Stimulated activated CD4-positive, alpha-beta T cell treated with anti-CD3 and anti-CD28 coated beads, Interleukin-1b, Interleukin-23, amount 100 ng/mL, for 24 hours (primary cell): ENCODE measurements at places on chromosomes 4 and X.

DNA sequence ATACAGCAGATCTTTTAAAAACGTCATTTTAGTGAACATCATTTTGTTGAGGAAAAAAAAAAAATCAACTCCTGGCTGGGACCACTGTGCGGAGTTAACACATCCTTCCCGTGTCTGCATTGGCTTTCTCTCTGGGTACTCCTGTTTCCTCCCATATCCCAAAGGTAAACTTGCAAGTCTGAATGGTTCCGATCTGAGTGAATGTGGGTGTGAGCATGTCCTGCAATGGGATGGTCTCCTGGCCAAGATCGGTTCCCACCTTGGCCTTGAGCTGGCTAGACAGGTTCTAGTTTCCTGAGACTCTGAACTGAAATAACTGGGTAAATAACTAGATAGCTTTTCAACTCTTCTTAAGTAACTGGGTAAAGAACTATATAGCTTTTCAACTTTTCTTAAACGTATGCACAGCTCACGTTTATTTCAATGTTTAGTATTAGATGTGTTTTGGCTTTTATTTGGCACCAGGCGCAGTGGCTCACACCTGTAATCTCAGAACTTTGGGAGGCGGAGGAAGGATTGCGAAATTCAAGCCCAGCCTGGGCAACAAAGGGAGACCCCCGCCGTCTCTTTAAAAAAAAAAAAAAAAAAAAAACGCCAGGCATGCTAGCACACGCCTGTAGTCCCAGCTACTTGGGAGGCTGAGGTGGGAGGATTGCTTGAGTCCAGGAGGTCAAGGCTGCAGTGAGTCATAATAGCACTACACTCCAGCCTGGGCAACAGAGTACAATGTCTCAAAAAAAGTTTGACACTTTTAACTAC lies 14.0 kb downstream of the RBMX start:
- no peak for DNase-seq

- no peak for DNase-seq
These were observed 153.0 kb downstream of the ATOH1 start for GRCh38 chr4:93981594-93981993.

DNA sequence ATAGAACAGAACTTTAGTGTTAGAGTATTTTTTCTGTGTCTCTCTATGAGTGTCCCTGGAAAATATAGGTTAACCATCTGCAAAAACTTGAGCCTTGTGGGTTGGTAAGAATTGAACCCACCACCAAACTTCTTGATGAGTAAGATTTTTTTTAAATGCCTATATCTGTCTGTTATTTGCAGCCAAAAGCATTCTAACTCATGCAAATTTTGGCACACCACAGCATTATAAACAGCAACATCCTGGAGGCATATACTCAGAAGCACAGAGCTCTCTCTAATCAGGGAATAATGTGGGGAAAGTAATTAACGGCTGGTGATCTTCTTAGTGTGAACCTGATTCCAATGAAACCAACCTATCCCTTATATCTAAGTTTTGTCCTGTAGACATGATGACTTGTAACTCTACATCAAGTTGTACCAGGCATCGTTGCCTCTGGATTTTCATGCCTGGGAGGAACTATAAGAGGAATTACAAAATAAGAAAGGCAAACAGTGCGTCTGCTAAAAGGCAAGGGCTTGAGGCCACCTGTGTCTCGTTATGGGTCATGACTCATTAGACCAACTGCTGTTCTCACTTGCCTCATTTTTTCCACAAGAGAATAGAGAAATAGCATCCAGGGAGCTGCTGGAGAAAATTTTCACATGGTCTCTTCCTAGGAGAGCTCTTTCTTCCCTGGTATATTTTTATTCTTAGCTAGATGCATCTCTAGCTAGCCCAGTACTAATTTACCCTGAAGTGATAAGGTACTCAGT lies 202.4 kb downstream of the CHIC2 start:
- DNase-seq = no peak

GRCh38 chr4:128455480-128455879 lies 167.9 kb upstream of the PGRMC2 start:
- DNase-seq = no peak

DNA sequence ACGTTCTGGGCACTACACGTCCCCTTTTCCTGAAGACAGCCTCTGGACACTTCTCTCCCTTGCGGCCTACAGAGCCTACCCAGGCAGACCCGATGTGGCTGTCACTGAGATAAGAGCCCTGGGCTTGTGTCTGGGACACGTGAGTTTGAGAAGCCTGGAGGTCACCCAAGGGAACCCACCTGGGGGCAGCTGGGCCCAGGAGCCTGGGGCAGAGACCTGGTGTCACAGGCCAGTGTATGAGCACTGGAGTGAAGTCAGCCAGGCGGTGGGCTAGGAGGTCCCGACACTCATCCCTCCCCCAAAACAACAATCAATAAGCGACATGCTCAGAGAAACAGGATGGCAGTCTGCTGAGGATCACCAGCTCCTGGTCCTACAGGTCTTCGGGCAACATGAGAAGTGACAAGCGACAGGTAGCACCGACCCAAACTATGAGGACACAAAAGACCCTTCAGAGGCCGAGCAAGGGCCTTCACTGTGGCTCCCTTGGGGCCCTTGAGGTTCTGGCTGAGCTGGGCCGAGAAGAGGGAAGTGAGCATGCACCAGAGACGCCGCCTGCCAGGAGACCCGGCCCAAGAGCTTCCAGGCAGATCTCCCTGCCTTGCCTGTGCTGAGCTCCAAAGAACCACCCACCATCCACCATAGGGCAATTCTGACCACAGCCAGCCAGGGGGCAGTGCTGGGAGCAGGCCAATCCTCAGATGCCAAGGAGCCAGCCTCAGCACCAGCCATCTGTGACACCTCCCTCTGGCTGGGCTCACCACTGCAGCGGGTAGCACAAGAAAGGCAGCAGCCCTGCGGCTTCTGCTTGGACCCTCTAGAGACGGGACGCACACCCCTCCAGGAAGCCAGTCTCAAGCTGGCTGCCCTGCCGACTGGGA lies 11.0 kb upstream of the DUSP9 start:
- DNase-seq = no peak

DNA sequence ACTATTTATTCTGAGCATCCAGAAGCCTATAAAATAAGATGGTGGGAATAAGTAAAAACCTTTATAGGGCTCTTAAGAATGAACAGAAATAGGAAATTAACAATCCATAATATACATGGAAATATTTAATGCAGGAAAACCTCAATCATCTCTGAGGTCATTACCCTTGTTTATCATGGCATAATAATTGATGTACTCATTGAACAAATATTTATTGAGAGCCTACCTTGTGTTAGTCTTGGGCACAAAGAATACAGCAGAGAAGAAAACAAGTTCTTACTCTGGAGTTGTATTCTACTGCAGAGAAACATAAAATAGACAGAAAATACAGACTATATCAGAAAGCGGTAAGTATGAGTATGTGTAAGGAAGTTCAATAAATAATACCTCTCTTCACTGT lies 167.2 kb downstream of the COX18 start:
- no peak for DNase-seq

DNA sequence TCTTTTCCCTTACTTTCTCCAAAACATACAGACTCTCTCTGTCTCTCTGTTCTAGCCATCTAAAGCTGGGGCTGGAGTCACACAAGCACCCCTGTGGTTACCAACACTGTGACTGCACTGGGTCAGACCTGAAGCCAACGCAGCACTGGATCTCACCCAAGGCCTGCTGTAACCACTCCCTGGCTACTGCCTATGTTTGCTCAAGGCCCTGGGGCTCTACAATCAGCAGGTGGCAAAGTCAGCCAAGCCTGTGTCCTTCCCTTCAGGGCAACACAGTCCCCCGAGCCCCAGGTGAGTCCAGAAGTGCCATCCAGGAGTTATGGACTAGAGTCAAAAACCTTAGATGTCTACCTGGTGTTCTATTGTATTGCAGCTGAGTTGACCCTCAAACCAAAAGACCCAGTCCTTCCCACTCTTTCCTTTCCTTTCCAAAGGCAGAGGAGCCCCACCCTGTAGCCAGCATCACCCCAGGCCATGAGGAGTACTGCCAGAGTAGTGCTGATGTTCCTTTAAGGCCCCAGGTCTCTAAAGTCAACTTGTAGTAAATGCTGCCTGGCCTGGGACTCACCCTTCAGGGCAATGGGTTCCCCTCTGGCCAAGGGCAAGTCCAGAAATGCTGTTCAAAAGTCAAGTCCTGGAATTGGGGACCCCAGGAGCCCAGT lies 58.8 kb upstream of the RAP2C start:
- no peak for DNase-seq

DNA sequence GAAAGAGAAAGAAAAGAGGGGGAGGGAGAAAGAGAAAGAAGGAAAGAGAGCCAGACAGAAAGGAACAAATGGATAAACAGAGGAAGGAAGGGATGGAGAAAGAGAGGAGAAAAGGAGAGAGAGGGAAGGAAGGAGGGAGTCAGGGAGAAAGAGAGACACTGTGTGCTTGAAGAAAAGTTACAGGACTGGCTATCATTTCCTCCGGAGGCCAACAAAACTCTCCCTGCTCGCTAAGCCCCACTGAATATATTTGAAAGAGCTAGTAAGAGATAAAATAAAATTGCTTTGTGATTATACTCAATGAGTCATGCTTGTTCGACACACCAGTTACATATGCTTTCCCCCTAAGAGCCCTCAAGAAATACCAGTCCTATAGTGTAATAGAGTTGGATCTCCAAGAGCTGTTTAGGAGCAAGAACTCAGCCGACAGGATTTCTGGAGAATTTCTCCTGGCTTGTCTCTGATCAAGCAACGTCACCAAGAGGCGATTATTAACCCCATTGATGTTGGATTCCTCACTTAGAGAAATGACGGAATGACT lies 102.2 kb downstream of the MXRA5 start:
- no peak for DNase-seq

DNA sequence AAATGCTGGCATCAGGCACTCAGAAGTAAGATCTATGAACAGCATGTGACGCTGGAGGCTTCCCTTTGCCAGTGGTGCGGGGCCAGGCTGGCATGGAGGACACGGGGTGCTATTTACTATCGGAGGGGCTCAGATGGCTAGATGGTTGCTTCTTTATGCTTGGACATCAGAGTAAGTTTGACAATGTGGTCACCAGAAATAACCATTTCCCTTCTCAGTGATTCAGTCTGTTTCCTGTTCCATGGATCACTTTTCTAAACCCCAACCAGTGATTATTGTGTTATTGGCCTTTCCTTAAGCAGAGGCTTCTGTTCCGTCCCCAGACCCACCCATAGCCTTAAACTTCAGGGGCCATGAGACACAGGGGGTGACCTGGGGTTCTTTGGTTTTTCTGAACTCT lies 55.4 kb upstream of the DHX15 start:
- no peak for DNase-seq

DNA sequence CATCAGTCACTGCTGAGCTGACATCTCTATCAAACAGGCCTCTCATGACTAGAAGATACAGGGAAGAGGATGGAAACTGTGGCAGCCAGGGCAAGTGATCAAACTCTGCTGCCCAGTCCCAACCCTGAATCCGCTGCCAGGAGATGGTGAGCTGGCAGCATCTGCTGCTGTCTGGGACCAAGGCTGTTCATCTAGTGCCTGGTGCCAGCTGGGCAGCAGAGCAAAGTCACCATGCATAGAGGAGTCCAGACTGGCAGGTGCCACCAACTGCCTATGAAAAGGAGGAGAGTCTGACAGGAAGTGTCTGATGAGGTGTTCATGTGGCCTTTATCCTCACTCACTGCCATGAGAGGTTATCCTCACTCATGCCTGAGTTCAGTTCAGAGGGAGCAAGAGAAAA lies 518.9 kb downstream of the MID1IP1 start:
- no peak for DNase-seq

DNA sequence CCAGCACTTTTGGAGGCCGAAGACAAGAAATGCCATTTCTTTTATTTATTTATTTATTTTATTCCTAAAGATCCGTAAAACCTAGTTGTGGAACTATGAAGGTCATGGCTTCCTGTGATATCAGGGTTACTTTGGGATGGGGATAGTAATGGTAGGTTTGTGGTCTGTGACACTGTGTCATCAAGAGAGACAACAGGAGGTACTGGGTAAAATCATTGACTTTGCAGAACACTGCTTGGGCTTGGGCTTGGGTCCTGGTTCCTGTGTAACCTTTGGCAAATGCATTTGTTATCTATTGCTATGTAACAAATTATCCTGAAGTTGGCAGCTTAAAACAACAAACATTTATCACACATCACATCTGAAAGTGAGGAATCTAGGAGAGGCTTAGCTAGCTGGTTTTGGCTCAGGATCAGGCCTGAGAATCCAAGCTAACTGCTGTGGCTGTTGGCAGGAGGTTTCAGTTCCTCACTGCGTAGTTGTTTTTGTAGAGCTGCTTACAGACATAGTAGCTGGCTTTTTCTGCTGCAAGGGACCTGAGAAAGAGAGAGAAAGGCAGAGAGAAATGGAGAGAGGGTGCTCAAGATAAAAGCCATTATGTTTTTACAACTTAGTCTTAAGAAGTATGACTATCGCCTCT lies 576.4 kb upstream of the SLIT2 start:
- DNase-seq = no peak

DNA sequence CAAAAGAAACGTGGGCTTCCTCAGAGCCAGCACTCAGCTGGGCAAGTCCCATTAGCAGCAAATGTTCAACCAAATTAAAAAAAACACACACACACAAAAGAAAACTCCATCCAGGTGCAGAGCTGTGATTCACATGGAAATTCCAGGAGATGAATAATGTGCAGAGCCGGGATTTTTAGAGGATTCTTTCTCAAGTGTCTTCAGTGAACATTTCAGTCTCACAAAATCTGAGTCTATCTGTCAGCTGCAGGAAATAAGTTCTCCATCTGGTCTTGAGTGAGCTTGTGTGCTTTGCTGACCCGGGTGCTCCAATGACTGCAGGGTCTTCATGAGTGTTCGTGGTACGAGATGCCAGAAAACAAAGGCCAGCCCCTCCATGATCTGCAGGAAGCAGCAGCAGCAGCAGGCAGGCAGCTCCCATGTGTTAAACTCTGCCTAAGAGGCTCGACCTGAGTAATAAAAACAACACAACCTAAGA lies 44.3 kb downstream of the RASGEF1B start:
- DNase-seq = no peak

DNA sequence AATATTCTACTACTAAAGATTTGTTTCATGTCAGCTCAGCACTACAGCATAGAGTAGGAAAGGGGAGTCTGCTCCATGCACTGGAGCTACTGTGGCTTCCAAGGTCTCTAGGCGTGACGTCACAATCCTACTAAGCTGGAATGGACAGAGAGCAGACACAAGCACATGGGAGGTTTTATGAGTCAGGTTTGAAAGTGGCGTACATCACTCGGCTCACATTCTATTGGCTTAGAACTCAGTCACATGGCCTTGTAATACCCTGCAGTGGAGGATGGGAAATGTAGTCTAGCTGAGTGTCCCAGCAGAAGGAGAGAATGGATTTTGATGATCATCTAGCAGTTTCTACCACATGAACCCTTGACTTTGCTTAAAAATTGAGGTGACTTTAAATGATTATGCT lies 624.8 kb upstream of the ATOH1 start:
- no peak for DNase-seq

GRCh38 chrX:11435568-11435967 lies 142.4 kb downstream of the AMELX start:
- no peak for DNase-seq

DNA sequence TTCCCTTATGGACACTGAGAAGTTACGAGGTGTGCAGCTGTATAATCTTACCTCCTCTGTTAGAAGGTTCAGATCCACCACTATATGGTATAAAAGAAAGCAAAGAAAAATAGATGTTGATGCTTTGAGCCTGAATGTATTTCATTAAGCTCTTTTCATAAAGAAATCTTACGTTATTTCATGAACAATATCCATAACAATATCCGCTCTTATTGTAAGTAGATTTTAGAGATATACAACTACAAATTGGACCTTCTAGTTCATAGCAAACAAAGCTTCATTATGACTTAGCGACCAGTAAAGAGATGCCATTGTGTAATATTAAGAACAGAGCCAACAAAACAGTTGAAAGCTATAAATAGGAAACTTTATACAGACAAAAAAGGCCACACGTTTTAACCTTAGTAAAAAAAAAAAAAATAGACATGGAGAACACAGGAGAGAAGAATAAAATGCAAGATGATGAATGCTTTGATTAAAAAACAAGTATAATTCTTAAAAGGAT lies 203.6 kb downstream of the PDGFC start:
- DNase-seq = no peak
